DMS53 (cell line): ENCODE measurements at places on chromosomes 7 and 10.

DNA sequence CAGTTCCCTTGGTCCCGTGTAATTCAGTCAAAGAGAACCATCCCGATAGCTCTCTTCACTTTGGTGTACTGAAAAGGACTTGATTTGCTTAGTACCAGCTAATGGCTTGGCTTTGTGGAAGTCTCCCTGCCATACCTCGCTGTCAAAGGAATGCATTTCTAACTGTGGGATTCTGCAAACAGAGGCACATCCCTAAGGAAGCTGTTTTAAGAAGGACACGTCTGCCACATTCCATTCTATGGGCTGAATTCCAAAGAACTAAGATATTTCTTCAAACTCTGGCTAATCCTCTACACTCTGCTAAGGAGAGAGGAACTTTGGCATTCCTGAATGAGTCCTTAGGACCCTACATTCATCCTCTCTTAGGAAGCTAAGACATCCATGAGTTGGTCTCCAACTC, 327.9 kb downstream of the SFMBT2 start:
- DNase-seq, result no peak

- DNase-seq, result no peak
Measured at GRCh38 chr10:114933588-114933987, 4.4 kb upstream of the TRUB1 start.

DNA sequence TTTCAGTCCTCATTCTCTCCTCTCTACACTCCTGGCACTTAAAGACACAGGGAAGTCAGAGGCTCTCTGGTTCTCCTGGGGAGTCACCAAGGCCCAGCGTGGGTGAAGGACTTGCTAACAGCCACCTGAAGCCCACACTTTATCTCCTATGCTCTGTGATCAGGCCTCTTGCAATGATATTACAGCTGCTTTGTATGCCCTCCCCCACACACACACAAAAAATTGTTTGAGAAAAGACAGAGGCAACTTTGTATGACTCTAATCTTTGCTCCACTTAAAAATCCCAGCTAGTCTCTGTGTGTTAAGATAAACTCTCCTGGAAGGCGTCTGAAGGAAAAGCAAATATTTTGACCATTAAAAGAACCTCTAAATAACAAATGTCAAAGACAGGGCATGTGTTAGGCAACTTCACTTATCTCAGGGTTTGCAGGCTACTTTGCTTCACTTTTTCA, 507.2 kb downstream of the TNS3 start:
- no peak for DNase-seq

DNA sequence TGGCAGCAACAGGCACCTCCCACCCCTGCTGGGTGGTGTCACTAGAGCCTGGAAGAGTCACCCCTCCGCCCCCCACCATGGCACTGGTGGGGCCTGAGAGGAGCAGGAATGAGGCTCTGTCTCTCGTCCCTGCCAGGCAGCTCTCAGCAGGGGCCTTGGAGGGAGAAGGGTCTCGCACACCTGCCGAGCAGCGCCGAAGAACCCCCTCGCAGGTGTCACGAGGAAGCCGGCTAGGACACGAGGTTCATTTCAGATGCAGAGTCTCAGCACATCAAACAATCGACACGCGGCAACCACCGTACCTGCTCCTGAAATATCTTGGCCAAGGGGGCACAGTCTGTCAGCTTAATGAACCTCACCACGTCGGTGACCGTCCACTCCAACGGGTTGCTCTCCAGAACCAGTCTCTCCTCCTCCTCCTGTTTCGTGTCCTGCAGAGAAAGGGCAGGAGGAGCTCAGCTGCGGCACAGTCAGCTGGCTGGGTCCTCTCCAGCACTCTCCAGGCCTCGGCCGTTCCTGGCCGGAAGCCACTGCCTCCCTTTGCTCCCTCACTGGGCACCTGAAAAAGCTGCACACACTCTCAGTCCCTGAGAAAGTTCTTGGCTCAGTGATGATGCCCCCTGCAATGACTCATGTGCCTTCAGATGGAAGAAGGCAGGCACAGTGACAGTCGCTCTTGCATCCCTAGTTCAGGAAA, 240.1 kb downstream of the SFMBT2 start:
- no peak for DNase-seq

GRCh38 chr7:139522830-139523198, 671 bp upstream of the CLEC2L start:
- peak; percentile 46 for DNase-seq

GRCh38 chr7:151626422-151627115, 106.9 kb upstream of the RHEB start:
- peak; percentile 66 for DNase-seq

- DNase-seq, result no peak
Measured at GRCh38 chr10:70367195-70367796, 15.1 kb downstream of the LRRC20 start.

- no peak for DNase-seq
Measured at GRCh38 chr7:157807510-157807909, 470.7 kb downstream of the DNAJB6 start.

- peak; percentile 54 for DNase-seq
Measured at GRCh38 chr10:114766470-114766869, 55.1 kb upstream of the FHIP2A start.

DNA sequence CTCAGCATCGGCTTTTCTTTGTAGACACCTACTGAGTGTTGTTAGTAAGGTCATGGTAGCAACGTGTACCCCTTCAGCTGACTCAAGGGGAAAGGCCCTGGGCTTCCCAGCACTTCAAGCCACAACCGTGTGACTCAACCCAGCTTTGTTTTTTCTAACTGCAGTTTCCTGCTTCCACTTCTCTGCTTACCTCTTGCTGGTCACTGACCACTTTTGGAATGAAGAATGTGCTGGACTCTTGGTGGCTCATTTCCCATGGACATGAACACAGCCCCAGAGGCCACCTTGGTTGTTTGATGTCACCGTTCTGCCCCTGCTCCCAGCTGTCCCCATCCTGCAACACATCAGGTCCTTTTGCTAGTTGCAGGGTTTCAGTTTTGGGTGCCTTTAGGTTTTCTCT, 69.5 kb upstream of the ZNF438 start:
- DNase-seq, result peak; percentile 81

DNA sequence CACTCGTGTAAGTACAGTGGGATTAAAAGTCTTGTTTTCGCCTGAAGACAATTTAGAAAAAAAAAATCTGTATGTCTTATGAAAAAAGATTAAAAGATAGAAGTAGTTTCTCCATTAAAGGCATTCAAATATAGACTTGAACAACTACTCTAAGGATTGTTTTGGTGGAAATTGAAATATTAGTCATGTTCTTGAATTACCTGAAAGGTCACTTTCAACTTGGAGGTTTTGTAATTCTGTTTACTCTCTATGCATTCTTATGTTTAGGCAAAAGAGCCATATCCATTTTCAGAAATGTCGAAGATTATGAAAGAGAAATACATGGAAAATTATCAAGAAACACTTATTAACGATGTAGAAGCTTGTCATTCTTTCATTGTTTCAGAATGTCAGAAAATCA, 373.7 kb downstream of the ARL4A start:
- no peak for DNase-seq

DNA sequence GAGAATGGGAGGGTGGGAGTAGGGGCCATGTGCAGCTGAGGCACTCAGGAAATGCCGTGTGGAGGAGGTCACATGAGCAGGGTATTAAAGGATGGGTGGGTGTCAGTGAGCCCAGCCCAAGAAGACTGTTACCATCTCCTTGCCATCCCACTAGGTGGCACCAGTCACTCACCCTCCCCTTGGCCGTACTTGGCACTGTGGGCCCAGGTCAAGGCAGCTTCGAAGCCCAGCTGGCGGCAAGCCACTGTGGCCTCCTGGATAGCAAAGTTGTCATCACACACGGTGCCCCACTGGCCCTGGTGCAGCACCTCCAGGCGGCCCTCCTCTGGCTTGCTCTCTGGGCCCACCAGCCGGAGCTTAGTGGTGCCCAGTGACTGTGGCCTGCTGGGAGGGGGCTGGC, 5.4 kb downstream of the LOXL4 start:
- DNase-seq, result peak; percentile 76

GRCh38 chr10:76396134-76396533, 964.7 kb downstream of the LRMDA start:
- no peak for DNase-seq

DNA sequence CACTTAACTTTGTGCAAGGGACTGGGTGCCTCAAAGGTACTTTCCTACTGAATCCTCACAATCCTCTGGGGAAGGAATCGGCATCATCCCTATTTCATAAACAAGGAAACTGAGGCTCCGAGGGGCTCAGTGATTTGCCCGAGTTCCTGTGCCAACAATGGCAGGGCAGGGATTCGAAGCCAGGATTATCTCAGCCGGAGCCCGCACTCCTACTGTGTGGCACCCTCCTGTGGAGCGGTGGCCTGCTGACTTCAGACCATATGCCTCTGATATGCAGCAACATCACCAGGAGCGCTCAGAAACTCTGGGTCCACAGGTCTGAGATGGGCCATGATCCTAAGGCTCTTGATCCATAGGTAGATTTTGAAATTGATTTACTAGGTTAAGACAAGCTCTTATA, 46.6 kb downstream of the PODXL start:
- no peak for DNase-seq

DNA sequence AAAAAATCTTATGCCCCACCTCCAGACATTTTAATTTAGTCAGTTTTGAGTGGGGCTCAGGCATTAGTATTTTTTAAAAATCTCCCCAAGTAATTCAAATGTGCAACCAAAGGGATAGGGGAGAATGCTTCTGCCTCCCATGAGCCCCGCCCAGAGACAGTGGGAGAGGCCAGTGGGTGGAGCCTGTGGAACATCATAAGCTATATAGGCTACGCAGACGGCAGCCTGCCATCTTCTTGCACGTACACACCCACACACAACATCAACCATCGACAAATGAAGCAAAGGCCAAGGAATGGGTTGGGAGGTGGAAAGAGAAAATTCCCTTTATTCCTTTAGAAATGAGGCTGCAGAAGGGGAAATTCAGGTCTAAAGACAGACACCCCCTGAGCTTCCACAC, 25.2 kb downstream of the CREB3L2 start:
- no peak for DNase-seq

DNA sequence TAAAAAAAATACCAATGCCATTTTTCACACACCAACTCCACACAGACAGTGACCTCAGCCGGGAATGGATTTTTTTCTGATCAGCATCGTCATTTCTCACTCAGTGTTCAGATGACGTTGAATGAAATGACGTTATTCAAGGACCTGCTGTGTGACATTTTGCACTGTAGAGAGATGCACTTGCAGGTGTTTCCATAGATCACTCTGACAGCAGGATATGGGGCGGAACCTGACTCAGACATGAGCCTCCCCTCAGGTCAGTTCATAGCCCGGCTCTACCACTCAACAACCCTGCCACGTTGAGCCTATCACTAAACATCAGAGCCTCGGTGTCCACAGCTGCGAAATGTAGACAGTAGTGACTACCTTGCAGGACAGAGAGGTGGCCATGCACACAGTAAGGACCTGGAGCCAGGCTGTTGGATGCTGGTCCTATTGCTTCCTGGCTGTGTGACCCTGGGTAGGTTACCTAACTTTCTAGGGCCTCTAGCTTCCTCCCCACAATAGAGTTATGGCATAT, 41.4 kb upstream of the ANTXRL start:
- DNase-seq, result no peak

DNA sequence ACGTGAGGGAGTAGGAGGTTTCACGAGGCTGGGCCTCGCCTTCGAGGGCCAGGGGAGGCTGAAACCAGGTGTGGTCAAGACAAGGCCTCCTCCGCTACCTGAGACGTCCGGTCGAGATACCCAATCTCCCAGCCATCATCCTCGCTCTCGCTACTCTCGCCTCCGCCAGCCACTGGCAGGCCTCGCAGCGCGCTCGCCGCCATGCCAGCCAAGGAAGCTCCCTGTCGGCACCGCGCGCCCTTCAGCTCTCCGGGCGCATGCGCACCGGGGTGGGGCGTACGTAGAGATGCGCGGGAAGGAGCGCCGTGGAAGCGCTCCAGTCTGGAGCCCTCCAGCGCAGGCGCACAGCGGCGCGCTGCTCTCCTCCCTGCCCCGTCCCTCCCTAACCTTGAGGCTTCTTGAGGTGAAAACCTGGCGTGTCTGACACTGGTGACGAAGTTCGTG, at the start of gene ASZ1:
ASZ1 (minus strand) TSS at position 236 of the 444 bp plus-strand sequence; CDS start at position 203, 33 bp downstream.
- no peak for DNase-seq

- DNase-seq, result peak; percentile 84
Measured at GRCh38 chr7:24812305-24812945, 55.2 kb upstream of the GSDME start.

GRCh38 chr10:96863922-96864543, 31.9 kb downstream of the LCOR start:
- DNase-seq, result peak; percentile 95

DNA sequence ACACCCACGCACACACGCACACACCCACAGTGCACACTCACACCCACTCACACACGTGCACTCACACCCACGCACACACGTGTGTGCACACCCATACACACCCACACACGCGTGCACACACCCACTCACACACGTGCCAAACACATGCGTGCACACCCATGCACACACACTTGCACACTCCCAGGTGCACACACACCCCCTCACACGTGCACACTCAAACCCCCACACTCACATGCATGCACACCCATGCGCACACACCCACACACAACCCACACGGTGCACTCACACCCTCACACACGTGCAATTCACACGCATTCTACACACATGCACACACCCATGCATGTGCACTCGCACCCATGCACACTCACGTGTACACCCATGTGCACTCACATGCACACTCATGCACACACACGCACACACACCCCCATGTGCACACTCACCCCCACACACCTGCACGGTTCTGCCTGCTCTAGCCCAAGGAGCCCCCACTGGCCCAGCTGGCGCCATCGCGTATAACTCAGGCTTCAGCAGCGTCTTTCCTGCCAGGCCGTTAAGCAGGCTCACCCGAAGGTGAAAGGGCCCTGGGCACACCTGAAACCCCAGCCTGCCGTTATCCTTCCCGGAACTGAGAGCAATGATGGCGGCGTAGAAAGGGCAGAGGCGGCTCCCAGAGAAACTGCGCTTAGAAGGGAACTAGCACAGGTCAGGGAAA, 63.9 kb upstream of the PDGFA start:
- DNase-seq, result no peak

- peak; percentile 35 for DNase-seq
Measured at GRCh38 chr10:34024693-34025425, 690.4 kb upstream of the NRP1 start.

DNA sequence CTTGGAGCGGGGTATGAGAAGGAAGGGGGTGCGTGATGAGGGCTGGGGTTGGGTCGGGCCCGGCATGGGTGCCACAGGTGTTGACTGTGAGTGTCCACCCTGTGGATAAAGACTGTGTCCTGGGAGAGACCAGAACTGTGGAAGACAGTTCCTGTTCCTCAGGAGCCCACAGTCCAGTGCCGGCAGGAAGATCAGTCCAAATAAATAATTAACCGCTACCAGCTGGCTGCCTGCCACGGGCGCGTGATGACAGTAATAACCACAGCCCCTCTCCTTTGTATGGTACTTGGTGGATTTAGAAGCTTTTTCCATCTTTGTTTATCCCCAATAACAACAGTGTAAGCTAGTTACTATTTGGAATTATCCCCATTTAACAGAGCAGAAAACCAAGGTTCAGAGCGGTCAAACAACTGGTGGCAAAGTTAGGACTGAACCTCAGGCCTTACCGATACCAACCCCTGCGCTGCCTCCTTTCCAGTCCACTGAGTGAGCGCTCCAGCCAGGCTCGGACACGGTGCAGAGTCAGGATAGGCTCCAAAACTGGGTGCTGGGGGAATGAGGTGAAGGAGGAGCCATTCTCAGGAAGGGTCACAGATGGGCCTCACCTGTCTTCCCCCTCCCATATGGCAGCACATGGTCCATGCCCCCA, 5.1 kb downstream of the ZMIZ1 start:
- DNase-seq, result peak; percentile 74

- no peak for DNase-seq
Measured at GRCh38 chr7:124403112-124403511, 362.5 kb downstream of the GPR37 start.

GRCh38 chr7:20798081-20798693, 11.5 kb upstream of the SP8 start:
- DNase-seq, result peak; percentile 99
